ENCODE measurements at places on chromosomes 3 and 15.

DNA sequence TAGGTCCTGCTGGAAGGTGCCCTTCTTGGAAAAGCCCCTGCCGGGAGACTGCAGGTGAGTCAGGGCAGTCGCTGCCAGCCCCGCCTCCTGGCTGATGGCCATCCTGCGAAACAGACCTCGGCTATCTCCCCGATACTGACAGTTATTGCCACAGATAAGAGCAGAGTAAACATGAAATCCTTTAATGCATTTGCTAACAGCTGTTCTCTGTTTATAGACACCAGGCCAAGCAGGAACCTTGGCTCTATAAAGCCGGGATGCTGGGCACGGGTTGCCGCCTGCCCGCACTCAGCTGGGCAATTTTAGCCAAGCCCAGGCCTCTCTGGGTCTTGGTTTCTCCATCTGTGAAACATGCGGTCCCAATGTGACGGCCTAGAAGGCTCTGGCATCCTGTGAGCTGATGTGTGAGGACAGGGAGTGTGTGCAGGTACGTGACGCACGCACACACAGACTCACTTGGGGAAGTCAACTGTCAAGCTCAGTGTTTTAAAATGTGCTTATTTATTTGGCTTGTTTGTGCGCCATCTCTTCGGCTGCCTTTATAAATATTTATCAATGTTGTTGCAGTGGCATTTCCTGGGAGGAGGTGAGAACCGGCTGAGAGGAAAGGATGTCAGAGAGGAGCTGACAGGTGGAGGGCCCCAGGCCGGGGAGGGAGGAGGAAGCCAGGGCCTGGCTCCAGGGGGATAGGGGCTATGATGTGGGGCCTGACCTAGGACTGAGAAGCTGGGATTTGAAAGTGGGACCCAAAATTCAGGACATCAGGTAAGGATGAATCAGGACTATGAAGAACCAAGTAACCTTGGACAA is 50.8 kb upstream of the PRR23E start:
- DNase-seq, result no peak

- DNase-seq, result peak; percentile 8
Observed at GRCh38 chr3:60932643-60933042, 318.6 kb downstream of the FHIT start.

DNA sequence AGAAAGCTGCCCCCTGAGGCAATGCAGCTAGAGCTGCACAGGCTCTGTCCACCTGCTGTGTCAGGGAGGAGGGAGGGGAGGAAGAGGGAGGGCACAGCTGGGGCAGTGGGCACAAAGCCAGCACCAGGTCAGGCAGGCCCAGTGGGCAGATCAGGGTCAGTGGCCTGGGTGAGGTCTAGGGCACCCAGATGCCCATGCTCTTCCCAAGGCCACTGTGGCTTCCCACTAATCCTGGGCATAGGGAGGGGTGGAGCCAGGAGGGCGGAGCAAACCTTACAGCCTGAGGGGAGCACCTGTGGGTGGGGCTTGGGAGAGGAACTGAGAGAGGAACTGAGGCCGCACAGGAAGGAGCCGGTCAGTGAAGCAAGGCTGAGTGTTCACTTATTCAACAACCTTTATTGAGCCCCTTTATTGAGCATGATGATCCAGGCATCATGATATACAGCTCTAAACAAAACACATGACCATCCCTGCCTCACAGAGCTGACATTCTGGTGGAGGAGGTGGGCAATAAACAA is 55.0 kb downstream of the RHCG start:
- no peak for DNase-seq

GRCh38 chr15:28131946-28132345 is 32.8 kb upstream of the OCA2 start:
- DNase-seq, result no peak

- no peak for DNase-seq
Observed at GRCh38 chr15:77834276-77834990, 201.7 kb upstream of the LINGO1 start.

DNA sequence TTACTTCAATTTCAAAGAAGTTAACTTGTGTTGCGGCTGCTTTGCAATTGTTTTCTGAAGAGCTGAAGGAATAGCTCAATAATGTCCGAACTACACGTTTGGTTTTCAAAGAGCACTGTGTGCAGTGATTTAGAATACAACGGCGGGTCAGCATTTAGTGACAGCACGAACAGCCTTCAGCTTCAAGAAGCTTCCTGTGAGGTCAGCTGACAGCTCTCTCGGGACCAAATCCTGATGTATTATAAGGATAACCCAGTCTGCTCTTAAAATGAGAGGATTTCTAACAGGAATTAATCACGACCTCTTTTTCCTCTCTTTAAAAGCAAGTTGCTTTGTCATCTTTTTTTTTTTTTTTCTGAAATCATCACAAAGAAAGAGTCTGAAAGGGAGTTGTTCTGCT is 97.9 kb upstream of the UNC13C start:
- no peak for DNase-seq

DNA sequence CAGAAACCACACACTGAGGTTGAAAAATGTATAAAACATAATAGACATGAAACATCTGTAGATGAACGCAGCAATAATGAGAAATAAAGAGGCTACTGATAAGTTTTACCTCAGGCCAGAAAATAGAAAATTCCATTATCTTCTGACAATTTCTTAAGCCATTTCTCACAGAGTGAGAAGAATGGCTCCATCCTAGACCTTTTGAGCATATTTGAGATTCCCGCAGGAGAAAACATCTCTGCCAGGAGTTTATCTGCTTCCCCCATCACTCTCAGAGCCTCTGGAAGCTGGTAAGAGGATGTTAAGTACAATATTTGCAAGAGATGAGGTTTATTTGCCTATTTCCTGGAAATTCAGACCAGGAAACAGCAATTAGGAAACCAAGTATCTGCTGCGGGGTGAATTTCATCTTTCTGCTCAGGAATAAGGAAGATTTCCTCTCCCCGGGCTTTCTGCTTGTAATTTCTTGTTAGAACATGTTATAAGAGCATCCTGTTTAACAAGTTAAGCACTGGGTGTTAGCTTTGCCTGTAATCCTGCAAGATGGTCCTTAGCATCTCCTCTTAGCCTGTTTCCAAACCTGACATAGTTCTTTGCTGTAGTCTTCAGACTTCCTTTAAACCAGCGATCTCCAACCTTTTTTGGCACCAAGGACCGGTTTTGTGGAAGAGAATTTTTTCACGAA is 54.8 kb downstream of the ATP13A4 start:
- DNase-seq, result no peak

- no peak for DNase-seq
Observed at GRCh38 chr3:42081838-42082473, 9.2 kb upstream of the TRAK1 start.

DNA sequence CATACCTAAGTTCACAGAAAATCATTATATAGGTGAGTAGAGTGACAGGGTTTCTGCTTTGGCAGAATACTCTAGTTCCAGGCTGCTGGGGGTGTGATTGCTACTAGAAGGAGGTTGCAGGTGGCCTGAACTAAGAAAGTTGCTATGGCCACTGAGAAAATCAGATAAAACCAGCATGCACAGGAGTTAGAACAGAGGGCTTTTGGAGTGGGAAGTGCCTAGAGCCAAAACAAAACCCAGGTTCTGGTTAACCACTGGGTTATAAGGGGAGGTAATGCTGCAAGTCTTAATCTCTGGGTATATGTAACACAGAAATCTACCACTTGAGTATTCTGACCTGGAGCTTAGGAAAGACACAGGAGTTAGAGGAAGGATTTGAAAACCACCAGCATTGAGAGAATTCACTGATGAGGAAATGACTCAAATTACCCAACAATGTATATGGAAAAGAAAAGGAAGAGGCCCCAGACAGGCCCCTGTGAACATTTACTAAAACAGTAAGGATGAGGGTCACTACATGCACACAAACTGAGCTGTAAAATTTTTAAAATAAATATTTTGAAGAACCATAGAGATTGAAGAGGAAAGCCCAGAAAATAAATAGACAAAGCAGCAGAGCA is 60.0 kb downstream of the PLOD2 start:
- no peak for DNase-seq

DNA sequence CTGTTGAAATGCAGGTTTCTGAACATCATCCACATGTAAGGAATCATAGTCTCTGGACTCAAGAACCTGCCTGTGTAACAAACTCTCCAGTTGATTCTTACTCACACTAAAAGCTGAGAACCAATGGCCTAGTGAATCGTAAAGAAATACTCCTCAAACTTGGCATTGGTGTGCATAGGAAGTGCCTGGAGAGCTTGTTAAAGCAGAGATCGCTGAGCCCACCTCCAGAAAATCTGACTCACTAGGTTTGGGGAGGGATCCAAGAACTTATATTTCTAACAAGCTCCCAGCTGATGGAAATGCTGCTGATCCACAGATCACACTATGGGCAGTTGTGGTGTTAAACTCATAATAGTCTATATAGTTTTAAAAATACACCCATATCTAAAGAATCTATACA is 55.8 kb upstream of the LMCD1 start:
- peak; percentile 50 for DNase-seq

GRCh38 chr3:123375014-123375940 is 73.6 kb downstream of the ADCY5 start:
- DNase-seq, result no peak

- DNase-seq, result no peak
Observed at GRCh38 chr3:122843604-122844003, 48.7 kb downstream of the SLC49A4 start.

DNA sequence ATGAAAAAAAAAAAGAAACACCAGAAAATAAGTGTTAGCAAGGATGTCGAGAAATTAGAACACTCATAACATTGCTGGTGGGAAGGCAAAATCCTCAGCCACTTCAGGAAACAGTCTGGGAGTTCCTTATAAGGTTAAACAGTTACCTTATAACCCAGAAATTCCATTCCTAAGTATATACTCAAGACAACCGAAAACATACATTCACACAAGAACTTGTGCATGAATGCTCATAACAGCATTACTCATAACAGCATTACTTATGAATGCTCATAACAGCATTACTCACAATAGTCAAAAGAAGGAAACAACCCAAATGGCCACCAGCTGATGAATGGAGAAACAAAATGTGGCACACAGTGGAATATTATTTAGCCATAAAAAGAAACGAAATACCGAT is 34.8 kb upstream of the DCP1A start:
- no peak for DNase-seq

DNA sequence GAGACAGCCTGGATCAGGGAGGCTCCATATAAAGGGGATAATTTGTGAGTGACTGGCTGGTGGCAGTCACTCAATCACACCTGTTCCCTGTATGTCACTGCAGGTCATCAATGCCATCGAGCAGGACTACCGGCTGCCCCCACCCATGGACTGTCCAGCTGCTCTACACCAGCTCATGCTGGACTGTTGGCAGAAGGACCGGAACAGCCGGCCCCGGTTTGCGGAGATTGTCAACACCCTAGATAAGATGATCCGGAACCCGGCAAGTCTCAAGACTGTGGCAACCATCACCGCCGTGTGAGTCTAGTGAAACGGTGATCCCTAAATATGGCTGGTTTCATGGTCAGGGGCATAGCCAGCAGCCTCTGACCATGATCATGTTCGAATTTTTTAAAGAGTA is 453.2 kb downstream of the EPHB1 start:
- DNase-seq, result no peak

GRCh38 chr3:184016811-184017671 is 643 bp downstream of the ABCC5 start:
- peak; percentile 92 for DNase-seq

DNA sequence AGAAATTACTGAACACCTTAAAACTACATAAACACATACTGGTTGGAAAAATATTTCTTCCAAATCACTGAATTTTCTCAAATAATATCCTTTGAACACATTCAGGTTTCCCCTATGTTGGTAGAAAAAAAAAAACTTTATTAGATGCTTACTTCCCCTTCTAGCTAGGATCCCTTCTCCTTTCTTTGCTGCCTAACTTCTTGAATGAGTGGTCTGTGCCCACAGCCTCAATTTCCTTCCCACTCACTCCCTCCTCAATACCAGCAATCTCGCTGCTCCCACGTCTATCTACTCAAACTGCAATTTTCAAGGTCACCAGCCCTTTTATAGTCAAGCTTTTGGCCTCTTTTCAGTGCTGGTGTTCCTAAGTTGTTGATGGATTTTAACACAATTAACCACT is 8.3 kb downstream of the CD200R1 start:
- no peak for DNase-seq

DNA sequence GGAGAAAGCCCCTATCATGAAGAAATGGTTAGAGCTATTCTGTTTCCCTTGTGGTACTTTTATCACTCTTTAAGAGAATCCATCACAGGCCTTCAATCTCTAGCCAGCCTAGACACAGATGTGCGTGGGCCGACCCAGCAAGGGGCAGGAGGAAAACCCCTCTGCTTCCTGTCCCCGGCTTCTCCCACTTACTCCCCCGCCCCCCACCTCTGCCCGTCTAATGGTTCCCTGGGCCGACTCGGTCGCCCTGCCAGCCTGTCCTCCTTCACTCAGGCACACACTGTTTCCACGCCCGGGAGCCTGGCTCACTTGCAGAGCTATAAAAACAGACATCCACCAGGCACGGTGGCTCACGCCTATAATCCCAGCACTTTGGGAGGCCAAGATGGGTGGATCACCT is 58.3 kb upstream of the TFRC start:
- no peak for DNase-seq

DNA sequence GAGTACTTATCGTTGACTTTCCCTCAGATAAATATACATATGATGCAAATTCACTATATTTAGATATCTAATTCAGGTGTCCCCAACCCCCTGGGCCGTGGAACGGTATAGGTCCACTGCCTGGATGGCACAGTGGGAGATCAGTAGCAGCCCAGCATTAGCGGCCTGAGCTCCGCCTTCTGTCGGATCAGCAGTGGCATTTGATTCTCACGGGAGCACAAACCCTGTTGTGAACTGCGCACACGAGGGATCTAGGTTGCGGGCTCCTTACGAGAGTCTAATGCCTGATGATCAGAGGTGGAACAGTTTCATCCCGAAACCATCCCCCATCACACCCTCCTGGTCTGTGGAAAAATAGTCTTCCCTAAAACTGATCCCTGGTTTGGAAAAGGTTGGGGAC is 6.9 kb downstream of the KNL1 start:
- DNase-seq, result no peak

- no peak for DNase-seq
Observed at GRCh38 chr3:162641907-162642306, 1145.3 kb downstream of the OTOL1 start.

DNA sequence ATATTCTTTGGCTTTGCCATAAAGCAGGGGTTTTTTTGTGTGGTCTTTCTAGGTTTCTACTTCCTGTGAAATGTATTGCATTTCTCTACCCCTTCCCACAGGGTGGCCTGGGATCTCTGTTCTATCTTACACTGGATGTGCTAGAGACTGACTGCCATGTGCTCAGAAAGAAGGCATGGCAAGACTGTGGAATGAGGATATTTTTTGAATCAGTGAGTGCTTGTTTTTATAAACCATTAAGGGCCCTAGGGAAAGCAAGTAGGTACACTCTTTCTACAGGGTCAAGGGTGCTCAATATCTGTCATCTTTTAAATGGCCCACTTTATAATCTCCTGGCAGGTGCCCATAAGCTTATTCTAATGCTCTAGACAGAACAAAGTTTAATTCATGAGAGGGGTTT is 730 bp downstream of the FETUB start:
- DNase-seq, result no peak

GRCh38 chr3:198043119-198043518 is 83.1 kb downstream of the LMLN start:
- DNase-seq, result no peak

GRCh38 chr3:43765521-43765971 is 74.8 kb downstream of the ABHD5 start:
- DNase-seq, result peak; percentile 52
